ENCODE measurements at places on chromosomes 3 and 15. TPM values are rescaled to one million over a fixed set of nuclear protein-coding genes. Genes with fewer than 3 reads are reported as not detected.
A peak's percentile ranks its signal among the peaks of the same experiment; 100 is the strongest.

GRCh38 chr3:45367453-45367871, 20.9 kb upstream of the LARS2 start:
- peak; percentile 74 for DNase-seq

CSPG4 gene
- not detected for polyA plus RNA-seq

KIF15 gene
- 0.16 TPM for polyA plus RNA-seq

DNA sequence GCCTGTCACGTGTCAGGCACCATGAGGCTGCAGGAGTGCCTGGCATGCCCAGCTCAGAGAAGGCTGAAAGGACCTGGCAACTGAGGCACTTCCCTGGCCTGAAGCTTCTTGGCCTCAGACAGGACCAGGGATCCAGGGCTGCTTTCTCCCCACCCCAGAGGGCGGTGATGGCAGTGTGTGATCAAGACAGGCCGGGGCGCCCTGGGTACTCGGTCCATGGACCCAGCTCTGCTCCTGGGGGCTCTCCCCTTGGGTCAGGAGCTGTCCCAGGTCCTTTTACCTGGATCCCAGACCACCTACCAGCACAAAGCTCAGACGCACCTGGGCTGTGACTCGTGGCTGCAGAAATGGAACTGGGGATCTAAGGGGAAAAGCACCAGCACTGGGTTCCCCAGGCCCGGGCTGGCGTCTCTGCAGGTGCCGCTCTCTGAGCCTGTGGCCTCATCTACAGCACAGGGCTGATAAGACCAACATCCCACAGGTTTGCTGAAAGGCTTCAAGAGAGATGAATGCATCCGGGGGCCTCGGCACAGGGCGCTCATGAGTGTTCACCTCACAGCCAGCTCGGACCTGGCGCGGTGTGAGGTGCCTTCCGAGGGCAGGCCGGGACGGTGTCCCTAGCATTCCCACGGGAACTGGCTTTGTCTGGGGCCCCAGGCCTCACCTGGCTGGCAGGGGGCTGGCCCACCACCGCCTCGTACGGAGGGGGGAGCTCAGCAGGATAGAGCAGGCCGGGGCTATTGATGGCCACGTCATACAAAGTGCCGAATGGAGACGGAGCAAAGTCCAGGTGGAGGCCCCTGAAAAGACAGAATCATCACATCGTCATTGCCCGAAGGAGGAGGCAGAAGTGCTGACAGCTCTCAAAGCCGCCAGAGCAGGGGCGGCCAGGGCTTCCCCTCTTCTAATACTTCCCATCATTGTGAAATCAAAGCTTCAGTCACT, 133.6 kb downstream of the NSMCE3 start:
- DNase-seq, result no peak

- DNase-seq, result peak; percentile 77
Measured at GRCh38 chr3:156317462-156318074, 197.2 kb downstream of the KCNAB1 start.

FES gene
- polyA plus RNA-seq, result 260 TPM

GRCh38 chr3:108914774-108915641, 38.7 kb downstream of the GUCA1C start:
- peak; percentile 0 for DNase-seq

GRCh38 chr3:35528728-35529127, 110.6 kb upstream of the ARPP21 start:
- no peak for DNase-seq

SV2B gene
- polyA plus RNA-seq, result not detected

DNA sequence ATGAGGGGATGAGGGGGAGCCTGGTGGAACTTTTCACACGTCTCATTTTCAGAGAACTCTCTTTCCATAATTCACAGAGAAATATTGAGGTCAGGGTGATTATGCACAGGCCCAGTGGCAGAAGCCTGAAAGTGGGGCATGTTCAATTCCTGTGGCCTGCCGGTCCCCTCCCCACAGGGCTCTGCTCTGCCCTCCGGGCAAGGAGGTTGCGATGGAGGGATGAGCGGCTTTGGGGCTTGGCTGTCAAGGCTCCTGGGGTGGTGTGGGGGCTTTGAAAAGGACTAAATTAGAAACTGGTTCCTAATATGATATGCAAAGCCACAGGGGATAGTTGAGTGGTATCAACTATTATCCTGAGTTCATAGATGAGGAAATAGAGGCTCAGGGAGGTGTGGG, 9.2 kb upstream of the KY start:
- DNase-seq, result no peak

DNA sequence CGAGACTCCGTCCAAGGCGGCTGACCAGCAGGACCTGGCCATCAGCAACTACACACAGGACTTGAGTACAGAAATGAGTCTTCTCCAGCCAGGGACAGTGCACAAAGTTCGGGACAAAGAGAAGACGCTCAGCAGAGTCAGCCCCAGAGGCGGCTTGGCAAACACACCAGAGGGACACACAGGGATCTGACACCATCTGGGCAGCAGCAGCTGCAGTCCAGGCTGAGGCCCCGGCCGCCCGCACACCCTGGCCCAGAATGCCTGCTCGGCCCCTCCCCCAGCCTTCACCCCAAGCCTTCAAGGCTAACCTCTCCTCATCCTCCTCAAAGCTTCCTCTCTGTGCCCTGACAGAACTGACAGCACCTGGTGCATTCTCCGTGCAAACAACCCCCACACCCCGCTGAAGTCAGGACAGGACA, 61.1 kb downstream of the XXYLT1 start:
- DNase-seq, result no peak

IL17RE gene
- polyA plus RNA-seq, result 0.60 TPM
